ENCODE measurements at places on chromosomes 7 and 10. TPM values are rescaled to one million over a fixed set of nuclear protein-coding genes. Genes with fewer than 3 reads are reported as not detected.
A peak's percentile ranks its signal among the peaks of the same experiment; 100 is the strongest.

GRCh38 chr7:44959433-44959951 is 19.3 kb downstream of the MYO1G start:
- no peak for DNase-seq

DNA sequence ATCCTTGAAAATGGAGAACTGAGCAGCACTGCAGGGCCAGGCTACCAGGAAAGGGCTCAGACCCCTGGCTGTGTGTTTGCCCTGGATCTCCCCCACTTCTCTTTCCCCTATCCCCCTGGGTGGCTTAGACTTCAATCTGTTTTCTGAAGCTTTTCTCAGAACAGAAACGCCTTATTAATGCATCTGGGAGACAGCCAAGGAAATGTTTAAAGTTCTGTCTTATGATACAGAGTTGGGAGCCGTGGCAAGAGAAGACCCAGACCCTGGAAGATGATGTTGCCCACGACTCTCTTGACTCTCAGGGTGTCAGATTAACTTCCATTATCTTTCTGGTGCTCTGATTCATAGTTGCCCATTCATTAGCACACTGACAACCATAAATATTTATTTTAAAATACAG is 107.1 kb downstream of the EBLN1 start:
- no peak for DNase-seq

- DNase-seq, result no peak
These were observed 4.8 kb upstream of the FAM24B start for GRCh38 chr10:122884166-122884565.

DNA sequence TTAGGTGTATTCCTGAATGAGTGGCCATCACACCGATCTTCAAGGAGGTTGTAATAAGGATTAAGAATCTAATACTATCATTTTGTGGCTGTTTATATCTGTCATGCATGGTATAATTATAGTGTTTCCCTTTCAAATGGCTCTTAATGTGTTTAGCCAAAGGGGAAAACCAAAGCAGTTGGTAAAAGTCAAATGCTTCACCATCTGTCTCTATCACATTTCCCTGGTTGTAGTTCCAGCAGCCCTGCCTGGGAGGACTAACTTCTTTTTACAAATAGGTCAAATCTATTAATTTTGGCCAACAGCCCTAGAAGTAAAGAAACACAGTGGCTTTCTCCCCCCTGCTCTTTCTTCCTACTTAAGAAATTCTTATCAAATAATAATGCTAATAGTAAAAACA is 56.7 kb downstream of the ZNF365 start:
- DNase-seq, result no peak

- peak; percentile 85 for DNase-seq
These were observed 744 bp downstream of the PPRC1 start for GRCh38 chr10:102133373-102134195.

DNA sequence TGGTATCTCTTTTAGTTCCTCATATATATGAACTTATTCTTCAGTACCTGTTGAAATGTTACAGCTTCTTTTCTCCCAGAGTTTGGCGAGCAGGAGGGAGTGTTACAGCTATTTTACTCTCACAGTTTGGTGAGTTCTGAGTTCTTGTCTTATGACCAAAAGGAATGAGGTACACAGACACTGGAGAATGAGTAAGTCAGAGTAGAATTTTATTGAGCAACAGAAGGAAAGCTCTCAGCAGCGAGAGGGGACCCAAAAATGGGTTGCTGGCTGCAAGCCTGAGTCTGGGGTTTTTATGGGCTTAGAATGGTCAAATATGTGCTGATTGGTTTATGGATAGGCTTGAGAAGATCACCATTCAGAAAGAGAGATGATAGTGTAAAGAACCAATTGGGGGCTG is 175.2 kb downstream of the CDK14 start:
- DNase-seq, result no peak

TMEM176A gene
- 31.1 TPM for total RNA-seq

GRCh38 chr7:93378131-93378760 is 146.1 kb downstream of the VPS50 start:
- DNase-seq, result no peak

IFIT5 gene
- 8.2 TPM for total RNA-seq

KIF11 gene
- total RNA-seq, result 1.1 TPM

DNA sequence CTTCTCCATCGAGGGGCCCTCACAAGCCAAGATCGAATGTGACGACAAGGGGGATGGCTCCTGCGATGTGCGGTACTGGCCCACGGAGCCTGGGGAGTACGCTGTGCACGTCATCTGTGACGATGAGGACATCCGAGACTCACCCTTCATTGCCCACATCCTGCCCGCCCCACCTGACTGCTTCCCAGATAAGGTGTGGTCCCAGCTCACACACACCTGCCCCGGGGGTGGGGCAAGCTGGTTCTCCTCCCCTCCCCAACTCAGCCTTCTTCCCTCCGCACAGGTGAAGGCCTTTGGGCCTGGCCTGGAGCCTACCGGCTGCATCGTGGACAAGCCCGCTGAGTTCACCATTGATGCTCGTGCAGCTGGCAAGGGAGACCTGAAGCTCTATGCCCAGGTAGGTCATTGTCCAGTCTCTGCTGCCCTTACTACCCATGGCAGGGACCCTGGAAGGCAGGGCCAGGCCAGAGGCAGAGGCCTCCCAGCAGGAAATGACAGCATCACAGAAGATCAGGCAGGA is 11.0 kb downstream of the FLNC start:
- no peak for DNase-seq

DNA sequence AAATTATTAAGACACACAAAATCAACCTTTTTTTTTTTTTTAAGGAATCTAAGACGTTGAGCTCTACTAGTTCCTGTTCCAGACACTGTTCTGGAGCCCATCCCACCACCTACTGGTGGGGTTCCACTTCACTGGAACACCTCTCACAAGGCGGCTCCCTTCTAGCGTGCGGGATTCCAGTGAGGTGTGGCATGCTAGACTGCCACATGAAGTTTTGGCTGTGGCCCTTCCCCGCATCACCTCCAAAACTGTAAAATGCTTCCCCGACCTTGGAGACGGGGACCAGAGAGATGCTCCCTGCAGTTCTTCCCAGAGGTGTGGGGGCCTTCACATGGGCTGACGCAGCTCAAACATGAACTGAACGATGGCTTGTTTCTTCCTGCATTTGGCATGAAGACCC is 12.6 kb downstream of the FAM53B start:
- no peak for DNase-seq

DNA sequence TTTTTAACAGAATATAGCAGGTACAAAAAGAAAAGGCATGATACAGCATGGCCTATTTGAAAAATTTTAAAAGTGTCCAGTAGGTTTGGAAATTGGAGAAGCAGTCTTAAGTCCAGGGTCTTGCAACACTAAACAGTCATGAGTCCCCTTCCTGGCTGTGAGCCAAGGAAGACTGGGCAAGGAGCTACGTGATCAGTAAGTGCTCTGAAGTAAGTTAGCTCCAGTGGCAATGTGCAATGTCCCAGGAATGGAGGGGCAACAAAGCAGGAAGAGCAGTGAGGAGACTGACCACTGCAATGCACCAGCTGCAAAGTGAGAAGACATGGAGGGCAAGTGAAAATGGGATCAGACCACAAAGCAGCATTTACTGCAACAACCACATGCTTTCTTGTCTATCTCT is 72.9 kb upstream of the GRID1 start:
- DNase-seq, result no peak

DNA sequence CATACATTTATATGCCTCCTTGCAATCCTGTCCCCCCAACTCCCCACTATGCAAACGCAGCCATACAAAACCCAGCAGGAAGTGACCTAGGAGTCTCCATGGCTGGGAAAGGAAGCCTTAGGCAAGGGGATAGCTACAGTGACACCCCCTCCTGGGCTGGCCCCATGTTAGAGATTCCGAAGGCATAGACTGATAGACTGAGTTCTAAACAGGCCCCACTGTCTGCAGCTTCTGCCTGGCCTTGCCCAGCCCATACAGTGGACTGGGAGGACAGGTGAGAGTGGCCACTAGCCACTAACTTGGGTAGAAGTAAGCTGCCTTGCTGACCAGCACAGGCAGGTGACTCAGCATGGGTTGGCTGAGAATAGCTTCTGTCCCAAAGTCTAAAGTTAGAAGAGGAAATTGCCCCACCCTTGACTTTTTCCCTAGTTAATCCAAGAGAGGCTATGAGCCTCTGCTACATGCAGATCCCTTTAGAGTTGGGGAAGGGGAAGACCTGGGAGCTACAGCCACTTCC is 106.3 kb downstream of the C10orf105 start:
- no peak for DNase-seq

- DNase-seq, result no peak
These were observed 80.5 kb downstream of the FAM13C start for GRCh38 chr10:59281861-59282260.
